ENCODE measurements at places on chromosomes 5 and 9.

- no peak for DNase-seq
Measured at GRCh38 chr5:15558240-15558639, 58.3 kb downstream of the FBXL7 start.

DNA sequence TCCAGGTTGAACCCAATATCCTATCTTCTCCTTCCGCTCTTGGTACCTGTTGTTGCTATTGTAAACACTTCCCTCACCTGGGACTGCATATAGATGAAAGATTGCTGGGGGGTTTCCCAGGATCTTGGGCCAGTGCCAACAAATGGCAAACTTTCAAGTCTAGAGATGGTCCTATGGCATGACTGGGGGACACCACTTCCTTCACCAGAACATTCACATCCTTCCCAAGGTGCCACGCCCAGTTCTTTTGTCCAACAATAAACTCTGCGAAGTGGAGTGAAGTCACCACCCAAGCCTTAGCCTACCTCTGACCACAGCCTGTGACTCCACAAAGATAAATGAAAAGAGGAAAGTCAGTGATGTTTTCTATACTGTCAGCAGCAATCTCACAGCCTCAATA, 34.4 kb downstream of the DOCK8 start:
- DNase-seq, result no peak

DNA sequence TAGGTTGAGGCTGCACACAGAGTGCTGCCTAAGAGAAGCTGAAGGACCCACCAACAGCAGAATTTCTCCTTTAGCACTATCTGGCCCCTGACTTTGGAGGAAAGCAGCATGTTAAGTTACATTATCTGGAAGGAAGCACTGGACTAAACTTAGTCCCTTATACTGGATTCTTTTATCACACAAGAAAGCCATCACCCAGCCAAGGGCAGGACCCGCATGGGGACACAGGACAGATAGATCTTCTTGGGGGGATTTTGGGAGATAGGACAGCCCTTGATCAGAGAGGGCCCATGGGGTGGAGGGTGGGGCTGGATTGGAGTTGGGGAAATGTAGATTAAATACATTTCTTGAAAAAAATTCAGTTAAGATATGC, 14.4 kb downstream of the ANKRD33B start:
- DNase-seq, result no peak

- no peak for DNase-seq
Measured at GRCh38 chr5:167356374-167356773, 935.1 kb upstream of the WWC1 start.

DNA sequence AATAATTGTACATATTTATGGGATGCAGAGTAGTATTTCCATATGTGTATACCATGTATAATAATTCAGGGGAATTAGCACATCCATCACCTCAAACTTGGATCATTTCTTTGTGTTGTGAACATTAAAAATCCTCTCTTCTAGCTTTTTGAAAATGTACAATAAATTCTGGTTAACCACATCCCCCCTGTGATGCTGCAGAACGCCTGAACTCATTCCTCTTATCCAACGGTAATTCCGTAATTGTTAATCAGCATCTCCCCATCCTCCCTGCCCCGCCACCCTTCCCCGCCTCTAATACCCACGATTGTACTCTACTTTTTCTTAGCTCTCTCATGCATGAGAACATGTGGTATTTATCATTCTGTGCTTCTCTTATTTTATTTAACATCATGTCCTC, 127.7 kb upstream of the ANKRD55 start:
- no peak for DNase-seq

- DNase-seq, result no peak
Measured at GRCh38 chr9:116342941-116343340, 189.3 kb downstream of the PAPPA start.

GRCh38 chr5:113387844-113388243, 46.9 kb downstream of the TSSK1B start:
- no peak for DNase-seq

GRCh38 chr5:160702934-160703333, 149.1 kb downstream of the ATP10B start:
- no peak for DNase-seq

DNA sequence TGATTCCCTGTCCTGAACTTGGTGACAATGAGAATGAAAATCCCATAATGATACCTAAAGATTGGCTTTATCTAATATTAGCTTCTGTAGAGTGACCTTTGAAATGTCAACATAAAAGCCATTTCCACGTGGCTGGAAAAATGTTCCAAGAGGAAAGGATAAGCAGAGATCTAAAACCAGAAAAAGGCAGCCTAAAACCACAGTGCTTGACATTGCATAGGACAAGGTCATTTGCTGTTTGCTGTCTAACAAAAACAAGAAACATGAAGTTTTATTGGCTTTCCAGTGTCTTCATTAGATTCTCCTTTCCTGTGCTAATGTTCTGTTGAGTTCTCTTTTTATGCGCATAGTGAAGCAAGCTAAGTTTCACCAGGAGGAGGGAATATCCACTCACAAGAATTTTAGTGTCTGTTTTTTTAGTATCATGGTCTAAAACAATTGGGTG, 44.6 kb downstream of the CPEB4 start:
- DNase-seq, result no peak

- no peak for DNase-seq
Measured at GRCh38 chr9:81244631-81245030, 444.7 kb downstream of the TLE1 start.

- no peak for DNase-seq
Measured at GRCh38 chr5:107228226-107228625, 442.5 kb downstream of the EFNA5 start.

DNA sequence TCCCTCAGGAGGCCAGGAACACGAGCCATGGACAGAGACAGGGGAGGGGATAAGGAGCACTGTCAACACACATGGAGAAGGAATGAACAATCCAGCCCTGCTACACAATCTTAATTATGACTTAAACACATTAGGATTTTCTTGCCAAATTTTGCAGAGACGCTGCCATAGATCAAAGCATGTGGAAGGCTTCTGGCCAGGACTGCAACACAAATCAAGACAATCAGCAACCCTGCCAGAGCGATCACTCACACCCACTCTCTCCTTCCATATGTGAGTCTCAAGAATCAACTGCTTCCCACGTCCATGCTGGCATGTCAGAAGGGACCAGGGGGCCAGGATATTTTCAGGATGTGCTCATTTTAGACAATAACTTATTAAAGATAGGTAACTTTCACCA, 85.6 kb downstream of the ROR2 start:
- DNase-seq, result no peak

DNA sequence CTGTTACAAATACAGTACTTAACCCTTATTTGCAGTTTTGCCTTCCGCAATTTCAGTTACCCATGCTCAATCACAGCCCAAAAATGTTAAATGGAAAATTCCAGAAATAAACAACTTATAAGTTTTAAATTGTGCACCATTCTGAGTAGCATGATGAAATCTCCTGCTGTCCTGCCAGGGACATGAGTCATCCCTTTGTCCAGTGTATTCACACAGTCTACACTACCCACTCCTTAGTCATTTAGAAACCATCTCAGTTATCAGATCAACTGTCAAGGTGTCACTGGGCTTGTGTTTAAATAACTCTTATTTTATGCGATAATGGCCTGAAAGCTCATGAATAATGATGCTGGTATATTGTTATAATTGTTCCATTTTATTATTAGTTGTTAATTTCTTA, 95.8 kb downstream of the PLCXD3 start:
- no peak for DNase-seq

DNA sequence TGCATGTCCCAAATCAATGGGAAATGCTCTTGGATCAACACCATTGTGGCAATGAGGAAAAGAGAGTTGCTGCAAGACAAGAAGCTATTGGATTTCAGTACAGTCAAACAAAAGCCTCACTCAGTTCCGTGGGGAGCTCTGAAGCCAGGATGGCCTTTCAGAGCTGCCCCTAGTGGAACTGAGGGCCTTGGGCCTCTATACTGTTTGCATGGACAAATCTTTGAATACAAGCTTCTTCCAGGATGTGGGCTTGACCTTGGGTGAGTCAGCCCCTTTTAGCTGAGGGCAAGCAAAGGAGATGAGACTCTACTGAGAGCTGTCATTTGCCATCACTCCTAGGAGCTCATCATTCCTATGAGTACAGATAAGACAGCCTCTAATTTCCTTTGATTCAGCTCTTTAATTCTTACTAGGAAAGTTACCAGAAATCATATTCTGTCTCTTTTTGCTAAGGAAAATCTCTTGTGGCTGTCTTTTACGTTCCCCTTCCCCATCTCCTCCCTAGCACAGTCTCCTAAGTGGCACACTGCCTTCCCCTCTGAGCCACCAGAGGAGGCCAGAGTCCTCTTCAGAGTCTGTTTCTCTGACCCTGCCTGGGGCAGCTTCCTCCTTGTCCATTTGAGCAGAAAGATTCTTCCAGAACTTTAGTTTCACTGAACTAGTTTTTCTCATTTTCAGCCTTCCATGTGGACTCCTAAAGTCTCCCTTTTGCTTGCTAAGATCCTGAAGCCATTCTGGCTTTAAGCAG, 168.8 kb upstream of the POC5 start:
- no peak for DNase-seq

GRCh38 chr9:38296807-38297206, 95.7 kb upstream of the ALDH1B1 start:
- no peak for DNase-seq

- DNase-seq, result no peak
Measured at GRCh38 chr5:33337637-33337992, 103.2 kb upstream of the TARS1 start.
